Naive thymus-derived CD8-positive, alpha-beta T cell (primary cell): ENCODE measurements at places on chromosomes 11 and 22. TPM values are rescaled to one million over a fixed set of nuclear protein-coding genes. Genes with fewer than 3 reads are reported as not detected.

Gene PTGDR2
- polyA plus RNA-seq, result 0.16 TPM

Gene FGF4
- not detected for polyA plus RNA-seq

Gene NPTXR
- polyA plus RNA-seq, result 0.87 TPM

Gene CADM1
- 3.5 TPM for polyA plus RNA-seq

Gene SMTNL1
- not detected for polyA plus RNA-seq

Gene RASL10A
- polyA plus RNA-seq, result not detected

Gene MMP26
- polyA plus RNA-seq, result not detected

Gene FKBP2
- 91.8 TPM for polyA plus RNA-seq

Gene SLCO2B1
- polyA plus RNA-seq, result not detected

GRCh38 chr11:83543706-83544439, 257.7 kb upstream of the CCDC90B start:
- no peak overlapping the region for H3K27ac ChIP-seq
- H3K36me3 ChIP-seq, result no peaks in the 10 kb centered on the region
- DNase-seq, result no peak
- H3K4me3 ChIP-seq, result no peak overlapping the region
- peaks cover 18% of the 10 kb centered on the region for H3K27me3 ChIP-seq
- no peaks in the 10 kb centered on the region for H3K4me1 ChIP-seq

- no peaks in the 10 kb centered on the region for H3K36me3 ChIP-seq
- H3K4me1 ChIP-seq, result no peaks in the 10 kb centered on the region
- no peak for DNase-seq
- no peak overlapping the region for H3K4me3 ChIP-seq
Observed at GRCh38 chr11:111236383-111236782, 9.1 kb upstream of the POU2AF2 start.

DNA sequence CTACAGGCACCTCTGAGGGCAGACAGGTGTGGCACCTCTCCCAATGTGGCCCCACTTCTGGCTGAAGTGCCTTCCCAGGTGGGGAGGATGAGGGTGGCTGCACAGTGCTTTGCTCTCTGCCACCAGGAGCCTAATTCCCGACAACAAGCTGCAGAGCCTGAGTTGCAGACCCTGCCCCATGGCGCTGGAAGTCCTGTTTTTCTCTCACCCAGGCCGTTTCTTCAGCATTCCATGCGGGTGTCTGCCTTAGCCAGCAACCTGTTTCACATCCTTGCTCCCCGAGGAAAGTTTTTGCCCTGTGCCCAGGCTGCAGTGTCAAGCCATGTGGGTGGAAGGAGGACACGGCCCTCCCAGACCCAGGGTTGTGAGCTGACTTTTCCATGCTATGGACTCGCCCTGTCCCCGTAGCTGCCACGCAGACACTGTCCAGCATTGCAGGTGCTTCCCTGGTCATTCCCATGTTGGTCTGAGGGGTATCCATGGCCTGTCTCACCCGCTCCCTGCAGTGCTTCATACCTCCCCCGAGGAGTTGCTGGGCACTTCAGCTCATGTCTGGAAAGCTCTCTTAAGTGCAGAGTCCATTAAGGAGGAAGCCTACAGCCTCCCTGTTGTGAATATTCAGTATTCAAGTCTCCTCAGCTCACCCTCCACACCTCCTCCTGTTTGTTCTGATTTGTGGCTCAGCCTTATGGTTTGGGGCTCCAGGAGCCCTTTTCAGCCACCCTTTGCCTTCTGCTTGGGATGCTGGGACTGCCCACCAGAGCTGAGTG, 2.9 kb downstream of the DAGLA start:
- no peak overlapping the region for H3K27ac ChIP-seq
- no peak overlapping the region for H3K4me3 ChIP-seq
- no peaks in the 10 kb centered on the region for H3K36me3 ChIP-seq
- H3K27me3 ChIP-seq, result no peaks in the 10 kb centered on the region

DNA sequence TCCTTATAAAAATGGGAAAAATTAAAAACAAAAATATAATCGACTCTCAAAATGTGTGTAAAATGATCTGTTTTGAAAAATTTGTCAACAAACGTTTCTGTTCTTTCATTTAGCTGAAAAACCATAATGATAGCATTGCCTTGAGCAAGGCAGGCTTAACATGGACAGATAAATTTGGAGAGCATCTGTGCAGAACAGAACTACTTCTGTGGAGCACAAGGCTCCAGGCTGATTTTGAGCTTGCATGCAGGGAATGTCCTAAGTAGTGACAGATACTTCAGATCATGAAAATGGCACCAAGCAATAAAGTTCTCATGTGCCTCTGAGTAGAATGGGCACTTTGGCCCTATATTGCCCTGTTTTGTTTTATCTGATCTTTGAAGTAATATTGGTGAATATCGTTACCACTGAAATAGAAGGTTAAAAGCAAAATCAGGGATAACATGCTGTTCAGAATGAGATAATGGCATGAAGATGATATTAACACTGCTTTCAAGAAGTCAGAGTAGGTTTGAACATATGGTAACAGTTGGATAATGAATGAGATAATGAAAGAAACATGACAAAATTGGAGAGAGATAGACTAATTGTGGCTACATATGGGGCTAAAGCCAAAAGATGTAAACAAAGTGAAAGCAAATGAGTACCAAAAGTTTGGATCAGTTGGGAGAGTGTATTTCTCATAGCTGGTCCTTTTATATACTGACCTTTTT, 730.5 kb upstream of the CCDC179 start:
- H3K4me1 ChIP-seq, result no peaks in the 10 kb centered on the region
- H3K36me3 ChIP-seq, result no peaks in the 10 kb centered on the region
- no peak overlapping the region for H3K4me3 ChIP-seq
- no peak overlapping the region for H3K27ac ChIP-seq

DNA sequence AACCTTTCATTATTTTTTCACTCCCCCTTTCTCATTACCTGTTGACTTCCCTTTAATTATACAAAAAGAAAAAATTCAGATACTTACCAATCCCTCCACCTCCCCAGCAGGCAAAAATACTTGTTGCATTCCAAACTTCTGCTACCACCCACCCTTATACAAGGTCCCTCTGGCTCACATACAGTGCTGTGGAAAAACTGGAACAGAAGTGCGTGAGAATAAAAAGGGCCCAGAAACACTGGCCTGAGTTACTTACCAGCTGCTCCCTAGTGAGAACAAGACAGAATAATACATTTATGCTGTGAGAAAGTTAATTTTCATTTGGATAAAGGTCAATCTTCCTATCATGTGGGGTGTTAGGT, 46.9 kb upstream of the RAPSN start:
- H3K4me3 ChIP-seq, result no peak overlapping the region
- H3K36me3 ChIP-seq, result no peaks in the 10 kb centered on the region
- no peaks in the 10 kb centered on the region for H3K27me3 ChIP-seq
- H3K4me1 ChIP-seq, result peaks cover 37% of the 10 kb centered on the region
- DNase-seq, result no peak
- H3K27ac ChIP-seq, result no peak overlapping the region

GRCh38 chr11:128472128-128473089, 114.9 kb downstream of the ETS1 start:
- peak overlapping the region; percentile 81 for H3K4me3 ChIP-seq
- peaks cover 99% of the 10 kb centered on the region for H3K36me3 ChIP-seq
- DNase-seq, result peak; percentile 44
- peak overlapping the region; percentile 96 for H3K27ac ChIP-seq
- H3K4me1 ChIP-seq, result peaks cover 98% of the 10 kb centered on the region
- no peaks in the 10 kb centered on the region for H3K27me3 ChIP-seq

GRCh38 chr11:126192361-126192760, 19.1 kb downstream of the RPUSD4 start:
- DNase-seq, result no peak
- H3K4me3 ChIP-seq, result no peak overlapping the region
- peaks cover 11% of the 10 kb centered on the region for H3K36me3 ChIP-seq
- H3K27ac ChIP-seq, result no peak overlapping the region
- no peaks in the 10 kb centered on the region for H3K27me3 ChIP-seq

DNA sequence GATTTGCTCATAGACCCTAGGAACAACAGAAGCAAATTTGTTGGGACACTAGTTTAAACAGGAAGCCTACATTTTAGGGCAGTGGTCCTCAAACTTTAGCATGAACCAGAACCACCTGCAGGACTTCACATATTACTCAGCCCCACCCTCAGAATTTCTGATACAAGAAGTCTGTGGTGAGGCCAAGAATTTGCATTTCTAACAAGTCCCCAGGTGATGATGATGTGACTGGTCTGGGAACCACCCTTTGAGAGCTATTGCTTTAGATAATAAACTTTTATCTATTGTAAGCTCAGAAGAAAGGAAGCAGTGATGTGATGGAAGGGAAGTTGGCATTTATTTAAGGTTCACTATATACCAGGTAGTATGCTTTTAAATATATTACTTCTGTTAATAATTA, 194.0 kb downstream of the FAM181B start:
- no peak overlapping the region for H3K27ac ChIP-seq
- no peak overlapping the region for H3K4me3 ChIP-seq
- no peaks in the 10 kb centered on the region for H3K36me3 ChIP-seq
- no peak for DNase-seq

DNA sequence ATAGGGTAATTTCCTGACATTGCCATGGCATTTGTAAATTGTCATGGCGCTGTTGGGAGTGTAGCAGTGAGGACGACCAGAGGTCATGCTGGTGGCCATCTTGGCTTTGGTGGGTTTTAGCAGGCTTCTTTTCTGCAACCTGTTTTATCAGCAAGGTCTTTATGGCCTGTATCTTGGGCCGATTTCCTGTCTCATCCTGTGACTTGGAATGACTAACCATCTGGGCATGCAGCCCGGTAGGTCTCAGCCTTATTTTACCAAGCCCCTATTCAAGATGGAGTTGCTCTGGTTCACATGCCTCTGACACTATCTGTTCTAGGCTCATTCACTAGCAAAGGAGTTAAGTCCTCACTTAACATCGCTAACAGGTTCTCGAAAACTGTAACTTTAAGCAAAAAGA, 1374.2 kb downstream of the FAM181B start:
- no peak overlapping the region for H3K27ac ChIP-seq
- H3K27me3 ChIP-seq, result no peaks in the 10 kb centered on the region
- no peaks in the 10 kb centered on the region for H3K4me1 ChIP-seq
- DNase-seq, result no peak

GRCh38 chr11:1628506-1629325, 859 bp upstream of the KRTAP5-5 start:
- no peaks in the 10 kb centered on the region for H3K36me3 ChIP-seq
- peaks cover 23% of the 10 kb centered on the region for H3K27me3 ChIP-seq
- peak; percentile 29 for DNase-seq
- no peak overlapping the region for H3K4me3 ChIP-seq
- H3K27ac ChIP-seq, result no peak overlapping the region
- H3K4me1 ChIP-seq, result peaks cover 7% of the 10 kb centered on the region

GRCh38 chr11:11669233-11669846, 47.5 kb upstream of the GALNT18 start:
- H3K27ac ChIP-seq, result no peak overlapping the region
- peaks cover 35% of the 10 kb centered on the region for H3K27me3 ChIP-seq
- no peaks in the 10 kb centered on the region for H3K36me3 ChIP-seq
- DNase-seq, result no peak
- H3K4me1 ChIP-seq, result no peaks in the 10 kb centered on the region

DNA sequence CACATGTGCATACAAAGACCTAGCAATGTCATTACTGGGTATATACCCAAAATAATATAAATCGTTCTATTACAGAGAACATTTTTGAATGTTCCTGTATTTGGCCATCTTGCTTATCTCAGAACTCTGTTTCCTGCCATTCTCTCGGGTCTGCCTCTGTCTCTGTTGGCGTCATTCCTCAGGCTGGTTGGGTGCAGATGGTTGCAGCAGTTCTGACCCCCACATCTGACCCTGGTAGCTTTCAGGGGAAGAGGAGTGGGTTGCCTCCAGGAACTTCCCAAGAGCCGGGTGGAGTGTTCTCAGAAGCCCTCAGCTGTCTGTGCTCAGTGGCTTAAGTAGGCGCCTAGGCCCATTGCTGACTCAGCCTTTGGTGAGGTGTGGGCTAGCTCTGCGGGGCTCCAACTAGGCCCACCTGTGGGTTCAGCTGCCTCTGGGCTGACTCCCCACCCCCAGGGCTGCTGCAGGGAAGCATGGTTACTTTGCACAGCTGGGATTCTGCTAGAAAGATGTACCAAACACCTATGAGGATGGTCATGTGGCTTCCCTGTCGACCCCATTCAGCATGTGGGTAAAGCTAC, 114.0 kb downstream of the TBC1D22A start:
- H3K27me3 ChIP-seq, result no peaks in the 10 kb centered on the region
- H3K27ac ChIP-seq, result peak overlapping the region; percentile 73

- peak overlapping the region; percentile 6 for H3K27ac ChIP-seq
- no peaks in the 10 kb centered on the region for H3K27me3 ChIP-seq
- H3K4me1 ChIP-seq, result peaks cover 75% of the 10 kb centered on the region
- no peak overlapping the region for H3K4me3 ChIP-seq
- DNase-seq, result no peak
Observed at GRCh38 chr22:19103880-19104821, 18.1 kb downstream of the DGCR2 start.

DNA sequence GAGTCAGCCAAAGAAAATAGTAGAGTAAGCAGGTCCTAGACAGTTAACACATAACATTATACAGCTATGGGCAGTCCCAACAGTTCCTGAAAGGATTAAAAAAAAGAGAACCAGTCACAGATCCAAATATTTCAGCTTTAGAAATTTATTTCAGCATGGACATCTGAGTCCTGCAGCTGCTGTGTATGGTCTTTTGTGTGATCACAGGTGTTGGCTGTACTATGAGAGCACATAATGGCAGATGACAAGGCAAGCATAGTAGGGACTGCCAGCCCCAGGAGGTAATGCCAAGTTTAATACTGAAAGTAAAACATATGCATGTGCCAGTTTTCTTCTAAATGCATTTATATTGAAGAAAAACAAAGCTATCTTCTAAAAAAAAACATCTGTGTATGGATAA, 158.1 kb downstream of the GRIA4 start:
- no peak overlapping the region for H3K27ac ChIP-seq
- H3K4me3 ChIP-seq, result no peak overlapping the region
- DNase-seq, result no peak
- peaks cover 13% of the 10 kb centered on the region for H3K27me3 ChIP-seq

GRCh38 chr11:40842750-40843339, 616.6 kb downstream of the LRRC4C start:
- peaks cover 4% of the 10 kb centered on the region for H3K36me3 ChIP-seq
- no peak overlapping the region for H3K27ac ChIP-seq
- H3K4me1 ChIP-seq, result no peaks in the 10 kb centered on the region
- no peaks in the 10 kb centered on the region for H3K27me3 ChIP-seq
- no peak for DNase-seq

DNA sequence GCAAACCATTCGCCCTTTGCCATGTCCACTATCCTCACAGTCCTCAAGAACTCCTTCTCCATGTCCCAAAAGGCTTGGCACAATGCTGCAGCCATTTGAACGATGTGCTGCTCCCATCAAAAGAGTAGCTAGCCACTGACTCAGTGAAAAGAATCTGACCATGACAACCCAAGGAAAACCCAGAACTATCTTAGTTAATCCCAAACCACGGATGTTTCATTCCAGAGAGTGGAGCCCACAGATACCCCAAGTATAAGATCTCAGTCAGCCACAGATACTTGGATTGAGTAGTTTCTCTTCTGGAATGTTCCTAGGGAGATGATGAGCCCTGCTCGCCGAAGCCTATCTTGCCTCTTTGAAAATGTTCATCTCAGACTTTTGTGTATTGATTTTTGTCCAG, 176.9 kb downstream of the NAV2 start:
- no peak overlapping the region for H3K27ac ChIP-seq
- no peaks in the 10 kb centered on the region for H3K4me1 ChIP-seq
- peaks cover 6% of the 10 kb centered on the region for H3K27me3 ChIP-seq
- no peaks in the 10 kb centered on the region for H3K36me3 ChIP-seq
- H3K4me3 ChIP-seq, result no peak overlapping the region
- DNase-seq, result no peak
